ENCODE measurements at places on chromosomes 3 and 15. TPM values are rescaled to one million over a fixed set of nuclear protein-coding genes. Genes with fewer than 3 reads are reported as not detected.
A peak's percentile ranks its signal among the peaks of the same experiment; 100 is the strongest.

DNA sequence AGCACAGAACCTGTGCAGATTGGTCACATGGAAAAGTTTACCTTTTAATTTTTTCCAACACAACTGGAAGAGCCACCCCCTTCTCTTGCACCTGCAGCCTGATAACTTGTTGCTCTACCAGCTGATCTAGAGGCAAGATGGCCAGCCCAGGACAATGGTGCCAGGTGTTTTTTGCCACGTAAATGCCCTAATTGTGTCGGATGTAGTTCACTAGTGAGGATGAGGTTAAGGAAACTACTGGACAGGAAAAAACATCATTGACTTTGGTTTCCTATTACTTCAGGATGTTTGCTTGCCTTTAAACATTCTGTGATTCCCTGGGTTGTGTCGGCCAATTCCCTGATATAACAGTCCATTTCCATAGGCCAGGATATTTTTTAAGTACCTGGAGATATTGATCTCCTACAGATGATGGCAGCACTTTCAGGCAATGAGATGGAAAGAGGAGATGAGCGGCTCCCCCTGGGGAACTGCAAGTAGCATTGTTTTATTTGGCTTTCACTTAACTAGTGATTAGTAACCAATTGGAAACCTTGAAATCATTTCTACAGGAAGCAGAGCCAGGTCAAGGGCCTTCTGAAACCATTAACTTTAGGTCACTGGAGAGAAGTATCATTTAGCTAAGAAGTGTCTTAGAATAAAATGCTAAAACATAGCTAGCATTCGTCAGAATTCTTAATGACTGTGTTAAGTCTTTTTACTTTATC is 72.5 kb downstream of the OSBPL10 start:
- no peak for DNase-seq
- H3K4me3 ChIP-seq, result no peak overlapping the region
- H3K27me3 ChIP-seq, result no peaks in the 10 kb centered on the region
- H3K4me1 ChIP-seq, result no peaks in the 10 kb centered on the region
- H3K27ac ChIP-seq, result no peak overlapping the region

- no peaks in the 10 kb centered on the region for H3K4me1 ChIP-seq
- H3K27me3 ChIP-seq, result no peaks in the 10 kb centered on the region
- no peaks in the 10 kb centered on the region for H3K36me3 ChIP-seq
- peak; percentile 36 for DNase-seq
Measured at GRCh38 chr15:100097342-100098127, 244.2 kb downstream of the ADAMTS17 start.

GRCh38 chr3:27080258-27080525 is 289.0 kb downstream of the NEK10 start:
- H3K27me3 ChIP-seq, result no peaks in the 10 kb centered on the region
- no peak overlapping the region for H3K27ac ChIP-seq
- H3K36me3 ChIP-seq, result no peaks in the 10 kb centered on the region
- H3K4me1 ChIP-seq, result no peaks in the 10 kb centered on the region
- H3K4me3 ChIP-seq, result no peak overlapping the region

- no peaks in the 10 kb centered on the region for H3K27me3 ChIP-seq
- DNase-seq, result no peak
- no peaks in the 10 kb centered on the region for H3K4me1 ChIP-seq
- no peak overlapping the region for H3K4me3 ChIP-seq
Measured at GRCh38 chr3:25910997-25911396, 121.1 kb downstream of the OXSM start.

GRCh38 chr3:157103280-157103679 is 56.7 kb downstream of the CCNL1 start:
- no peaks in the 10 kb centered on the region for H3K36me3 ChIP-seq
- peak overlapping the region; percentile 83 for H3K27ac ChIP-seq
- H3K4me1 ChIP-seq, result peaks cover 68% of the 10 kb centered on the region

DNA sequence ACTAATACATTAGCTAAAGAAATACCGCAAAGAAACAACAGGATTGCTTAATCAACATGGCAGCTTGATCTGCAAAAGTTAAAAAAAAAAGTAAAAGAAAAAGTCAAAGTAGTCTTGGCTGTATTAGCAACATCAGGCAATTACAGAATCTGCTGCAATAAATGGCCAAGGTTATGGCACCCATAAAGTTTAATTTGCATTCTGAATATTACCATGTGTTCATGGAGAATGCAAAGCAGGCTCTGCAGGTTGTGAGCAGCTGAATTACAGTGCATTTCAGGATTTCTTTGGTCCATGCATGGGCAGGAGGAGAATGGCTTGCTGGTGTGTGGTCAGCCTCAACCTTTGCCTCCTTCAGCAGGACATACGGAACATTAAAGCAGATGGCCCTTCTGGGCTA is 199.1 kb upstream of the AZI2 start:
- H3K4me3 ChIP-seq, result no peak overlapping the region
- H3K36me3 ChIP-seq, result no peaks in the 10 kb centered on the region
- no peak overlapping the region for H3K27ac ChIP-seq
- H3K4me1 ChIP-seq, result no peaks in the 10 kb centered on the region
- no peaks in the 10 kb centered on the region for H3K27me3 ChIP-seq

- H3K27ac ChIP-seq, result no peak overlapping the region
- no peaks in the 10 kb centered on the region for H3K4me1 ChIP-seq
- no peak overlapping the region for H3K4me3 ChIP-seq
- DNase-seq, result no peak
Measured at GRCh38 chr15:94722024-94722636, 490.8 kb downstream of the MCTP2 start.

GRCh38 chr3:73319179-73319769 is 257.8 kb downstream of the EBLN2 start:
- DNase-seq, result peak; percentile 65
- no peaks in the 10 kb centered on the region for H3K27me3 ChIP-seq
- H3K36me3 ChIP-seq, result no peaks in the 10 kb centered on the region
- H3K4me3 ChIP-seq, result no peak overlapping the region
- H3K27ac ChIP-seq, result peak overlapping the region; percentile 12
- peaks cover 7% of the 10 kb centered on the region for H3K4me1 ChIP-seq

GRCh38 chr3:19886404-19886803 is 47.6 kb downstream of the EFHB start:
- no peak overlapping the region for H3K4me3 ChIP-seq
- no peaks in the 10 kb centered on the region for H3K27me3 ChIP-seq
- no peak for DNase-seq
- H3K4me1 ChIP-seq, result peaks cover 7% of the 10 kb centered on the region
- H3K27ac ChIP-seq, result no peak overlapping the region
- no peaks in the 10 kb centered on the region for H3K36me3 ChIP-seq

- H3K4me3 ChIP-seq, result no peak overlapping the region
- H3K36me3 ChIP-seq, result no peaks in the 10 kb centered on the region
- peaks cover 59% of the 10 kb centered on the region for H3K4me1 ChIP-seq
- no peaks in the 10 kb centered on the region for H3K27me3 ChIP-seq
Measured at GRCh38 chr3:124861041-124861440, 26.1 kb downstream of the ITGB5 start.

- DNase-seq, result no peak
- peaks cover 6% of the 10 kb centered on the region for H3K4me1 ChIP-seq
- no peak overlapping the region for H3K4me3 ChIP-seq
- no peaks in the 10 kb centered on the region for H3K36me3 ChIP-seq
- H3K27ac ChIP-seq, result no peak overlapping the region
Measured at GRCh38 chr3:57999417-58000115, 8.7 kb upstream of the FLNB start.

The GUCA1C gene
- not detected for total RNA-seq

The VPS13C gene
- 112 TPM for total RNA-seq

The LRRN1 gene
- 0.28 TPM for total RNA-seq
